NCI-H1105 (cell line): ENCODE measurements at places on chromosomes 6 and 20.

DNA sequence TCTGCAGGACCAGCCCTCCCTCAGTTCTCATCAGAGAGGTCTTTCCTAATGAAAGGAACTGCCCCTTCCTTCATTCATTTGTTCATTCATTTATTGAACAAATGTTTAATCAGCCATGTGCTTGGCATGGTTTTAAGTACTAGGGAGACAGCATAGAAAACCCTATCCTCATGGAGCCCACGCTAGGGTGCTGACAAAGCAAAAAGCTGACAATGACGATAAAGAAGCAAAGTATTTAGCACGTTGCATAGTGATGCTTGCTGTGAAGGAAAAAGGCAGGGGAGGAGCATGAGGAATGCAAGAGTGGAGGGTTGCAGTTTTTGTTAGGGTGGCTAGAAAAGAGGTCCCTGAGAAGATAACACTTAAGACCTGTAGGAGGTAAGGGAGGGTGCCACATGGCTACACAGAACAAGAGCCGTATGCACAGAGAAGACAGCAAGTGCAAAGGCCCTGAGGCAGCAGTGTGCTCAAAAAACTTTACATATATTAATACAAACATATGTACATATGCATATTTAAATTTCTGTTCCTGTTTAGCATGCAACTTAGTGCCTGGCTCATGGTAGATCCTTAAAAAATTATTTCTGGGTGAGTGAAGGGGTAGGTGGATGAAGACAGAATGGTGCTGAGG lies 98.9 kb downstream of the EYA2 start:
- DNase-seq, result no peak

DNA sequence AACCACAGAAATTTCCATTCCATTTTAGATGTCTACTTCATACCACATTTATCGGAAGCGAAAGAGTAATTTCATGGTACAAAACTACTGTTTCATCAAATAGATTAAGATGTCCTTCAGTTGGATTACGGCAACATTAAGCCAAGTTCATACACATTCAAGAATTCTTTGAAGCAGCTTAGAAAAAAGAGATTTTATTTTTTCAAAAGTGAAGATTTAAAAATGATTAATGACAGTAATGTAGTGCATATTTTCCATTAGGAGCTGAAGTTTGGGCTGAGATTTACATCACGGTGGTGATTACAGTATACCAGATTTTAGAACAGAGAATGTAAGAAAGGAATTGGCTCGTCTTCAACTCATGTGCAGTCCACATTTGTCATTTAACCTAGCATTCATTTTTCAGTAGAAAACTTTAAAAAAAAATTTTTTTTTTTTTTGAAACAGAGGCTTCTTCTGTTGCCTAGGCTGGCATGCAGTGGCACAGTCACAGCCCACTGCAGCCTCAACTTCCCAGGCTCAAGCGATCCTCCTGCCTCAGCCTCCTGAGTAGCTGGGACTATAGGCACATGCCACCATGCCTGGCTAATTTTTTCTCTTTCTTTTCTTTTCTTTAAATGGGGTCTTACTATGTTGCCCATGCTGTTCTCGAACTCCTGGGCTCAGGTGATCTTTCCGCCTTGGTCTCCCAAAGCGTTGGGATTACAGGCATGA lies 1.9 kb downstream of the SYNJ2 start:
- DNase-seq, result no peak

DNA sequence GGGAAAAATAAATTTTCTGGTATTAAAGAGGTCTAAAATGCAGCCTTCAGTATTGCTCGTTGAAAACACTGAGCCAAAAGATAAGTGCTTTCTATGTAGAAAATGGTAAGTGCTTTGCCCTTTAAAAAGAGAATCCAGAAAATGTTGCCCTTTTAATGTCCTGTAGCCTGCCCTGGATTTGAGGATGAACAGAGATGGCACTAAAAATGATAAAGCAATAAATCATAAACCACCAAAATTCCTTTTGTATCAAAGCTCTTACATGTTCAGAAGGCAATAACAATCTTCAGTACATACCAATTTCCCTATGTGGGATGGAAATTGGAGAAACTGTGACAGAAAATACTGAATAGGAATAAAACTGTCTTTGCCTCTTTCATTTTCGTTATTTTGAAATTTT lies 405.8 kb downstream of the PHF3 start:
- DNase-seq, result no peak

DNA sequence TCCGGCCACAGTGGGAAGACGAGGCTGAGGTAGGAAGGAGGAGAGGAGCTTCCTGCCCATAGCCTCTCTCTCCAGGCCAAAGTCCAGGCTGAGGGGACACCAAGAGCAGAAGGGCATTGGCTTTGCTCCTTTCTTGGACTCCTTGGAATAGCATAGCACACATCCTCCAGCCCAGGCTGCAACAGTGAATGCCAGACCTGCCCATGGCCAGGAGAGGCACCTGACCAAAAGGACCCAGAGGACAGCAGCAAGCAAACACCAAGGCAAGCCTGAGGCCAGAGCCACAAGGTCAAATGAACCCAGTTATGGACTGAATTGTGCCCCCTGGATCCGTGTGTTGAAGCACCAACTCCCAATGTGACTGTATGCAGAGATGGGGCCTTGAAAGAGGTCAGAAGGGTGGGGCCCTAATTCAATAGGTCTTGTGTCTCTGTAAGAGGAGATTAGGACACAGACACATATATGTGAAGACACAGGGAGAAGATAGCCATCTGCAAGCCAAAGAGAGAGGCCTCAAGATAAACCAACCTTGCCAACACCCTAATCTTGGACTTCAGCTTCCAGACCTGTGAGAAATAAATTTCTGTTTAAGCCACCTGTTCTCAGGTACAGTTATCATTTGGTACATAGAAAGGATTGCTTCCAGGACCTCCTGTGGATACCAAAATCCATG lies 126.5 kb upstream of the NXT1 start:
- no peak for DNase-seq

- DNase-seq, result peak; percentile 22
Measured at GRCh38 chr20:57654363-57654997, 34.3 kb upstream of the ZBP1 start.

DNA sequence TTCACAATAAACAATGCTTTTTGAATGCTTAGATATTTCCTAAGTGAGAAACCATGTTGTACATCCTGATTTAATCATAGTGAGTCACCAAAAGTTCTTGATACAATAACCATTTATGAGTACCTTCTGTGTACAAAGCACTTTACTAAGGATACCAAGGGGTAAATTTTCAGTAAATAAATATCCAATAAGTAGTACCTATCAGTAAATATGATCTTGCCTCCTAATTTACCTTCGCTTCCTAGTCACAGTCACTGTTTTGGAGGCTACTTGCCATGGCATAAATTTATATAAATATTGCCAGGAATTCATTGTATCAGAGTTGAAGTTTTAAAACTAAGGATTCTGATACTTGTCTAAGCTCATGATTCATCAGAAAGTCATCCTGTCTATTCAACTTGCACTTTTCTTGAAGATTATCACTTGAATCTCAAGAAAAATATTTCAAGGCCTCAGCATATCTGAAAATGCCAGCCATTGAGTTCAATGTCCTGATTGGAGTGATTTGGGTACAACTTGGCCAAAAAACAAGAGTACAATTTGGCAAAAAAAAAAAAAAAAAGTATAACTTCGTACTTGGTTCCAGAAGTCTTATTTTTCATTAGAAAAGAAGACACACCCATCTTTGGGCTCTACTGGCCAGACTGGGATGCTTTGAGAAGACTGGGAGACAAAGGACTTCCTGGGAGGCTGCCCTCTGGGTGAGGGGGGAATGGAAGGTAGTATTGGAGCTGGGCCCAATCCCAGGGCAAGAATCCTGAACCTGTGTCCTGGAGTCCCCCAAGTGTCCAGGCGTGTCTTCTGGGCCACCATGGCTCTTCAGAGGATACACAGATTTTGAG lies 32.8 kb downstream of the RAB22A start:
- DNase-seq, result no peak
